ENCODE measurements at places on chromosomes 5 and 9.

GRCh38 chr5:105954341-105954740 is 1716.4 kb downstream of the EFNA5 start:
- DNase-seq = no peak

- no peak for DNase-seq
These were observed 14.4 kb downstream of the PMPCA start for GRCh38 chr9:136424750-136425362.

DNA sequence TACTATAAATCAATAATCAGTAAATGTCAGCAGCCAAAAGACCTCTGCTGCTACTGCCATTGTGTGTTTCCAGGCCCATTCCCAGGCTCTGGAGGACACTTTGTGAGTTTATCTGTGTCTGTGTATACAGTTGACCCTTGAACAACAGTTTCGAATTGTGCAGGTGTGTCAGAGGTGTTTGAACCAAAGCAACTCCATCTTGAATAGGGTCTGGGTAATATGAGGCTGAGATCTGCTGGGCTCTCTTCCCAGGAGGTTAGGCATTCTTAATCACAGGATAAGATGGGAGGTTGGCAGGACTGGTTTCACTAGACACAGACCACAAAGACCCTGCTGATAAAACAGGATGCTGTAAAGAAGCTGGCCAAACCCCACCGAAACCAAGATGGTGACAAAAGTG is 2.3 kb upstream of the TBCA start:
- no peak for DNase-seq

DNA sequence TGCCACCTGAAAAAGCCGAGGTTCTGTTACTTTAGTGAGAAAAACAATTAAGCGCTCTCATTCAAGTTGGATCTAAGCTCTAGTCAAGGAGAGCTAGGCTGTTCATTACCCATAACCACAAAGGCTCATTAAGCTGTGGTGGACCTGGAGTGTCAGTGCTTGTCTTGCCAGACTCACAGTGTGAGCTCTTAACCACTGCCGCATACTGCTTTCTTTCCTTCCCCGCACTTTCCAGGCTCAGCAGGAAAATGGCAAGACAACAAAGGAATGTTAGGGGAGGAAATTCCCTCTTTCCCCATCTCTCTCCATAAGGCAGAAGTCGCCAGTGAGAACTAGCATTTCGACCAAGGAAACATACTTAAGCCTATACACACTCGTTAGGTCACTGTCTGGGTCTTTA is 467.3 kb downstream of the ENC1 start:
- DNase-seq = no peak

- no peak for DNase-seq
These were observed 20.7 kb downstream of the ITGA1 start for GRCh38 chr5:52808316-52808901.

GRCh38 chr5:93930098-93930497 is 188.7 kb upstream of the POU5F2 start:
- no peak for DNase-seq

- no peak for DNase-seq
These were observed 353.5 kb downstream of the ADAMTS6 start for GRCh38 chr5:65128226-65128625.

GRCh38 chr9:633461-633860 is 208.0 kb upstream of the DMRT1 start:
- DNase-seq = no peak

DNA sequence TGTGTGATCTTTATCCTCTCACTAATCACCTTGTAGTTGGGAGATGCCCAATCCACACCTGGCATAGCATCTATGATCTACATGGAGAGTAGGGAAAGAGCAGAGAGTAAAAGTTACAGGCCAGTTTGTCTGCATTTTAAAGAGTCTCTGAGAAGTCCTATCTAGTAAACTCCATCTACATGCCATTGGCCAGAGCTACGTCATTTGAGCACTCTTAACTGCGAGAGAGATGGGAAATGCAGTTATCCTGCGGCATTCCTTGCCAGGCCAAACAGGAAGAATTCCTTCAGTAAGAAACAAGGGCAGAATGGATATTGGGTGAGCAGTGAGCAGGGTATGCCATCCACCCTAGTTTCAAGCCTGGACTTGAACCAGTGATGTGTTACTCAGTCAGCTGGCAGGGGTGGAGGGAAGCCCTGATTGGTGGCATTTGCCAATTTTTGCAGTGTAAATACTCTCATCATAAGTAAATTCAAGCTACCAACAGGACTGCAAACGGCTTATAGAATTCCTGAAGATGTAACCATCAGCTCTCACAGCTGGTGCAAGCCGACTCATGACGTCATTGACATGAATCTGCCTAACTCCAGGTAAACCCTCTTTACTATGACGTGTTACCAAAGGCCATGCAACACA is 156.8 kb upstream of the MSX2 start:
- no peak for DNase-seq

DNA sequence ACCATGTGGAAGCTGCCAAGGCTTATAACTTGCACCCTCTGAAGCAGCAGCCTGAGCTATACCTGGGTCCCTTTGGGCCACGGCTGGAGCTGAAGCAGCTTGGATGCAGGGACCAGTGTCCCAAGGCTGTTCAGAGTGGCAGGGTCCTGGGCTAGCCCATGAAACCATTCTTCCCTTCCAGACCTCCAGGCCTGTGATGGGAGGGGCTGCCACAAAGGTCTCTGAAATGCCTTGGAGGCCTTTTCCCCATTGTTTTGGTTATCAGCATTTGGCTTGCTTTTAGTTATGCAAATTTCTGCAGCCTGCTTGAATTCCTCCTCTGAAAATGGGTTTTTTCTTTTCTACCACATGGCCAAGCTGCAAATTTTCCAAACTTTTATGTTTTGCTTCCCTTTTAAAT is 433.7 kb upstream of the ACO1 start:
- DNase-seq = no peak

GRCh38 chr5:104800440-104801048 is 1238.0 kb upstream of the NUDT12 start:
- no peak for DNase-seq

GRCh38 chr5:39186722-39187539 is 32.4 kb downstream of the FYB1 start:
- no peak for DNase-seq

DNA sequence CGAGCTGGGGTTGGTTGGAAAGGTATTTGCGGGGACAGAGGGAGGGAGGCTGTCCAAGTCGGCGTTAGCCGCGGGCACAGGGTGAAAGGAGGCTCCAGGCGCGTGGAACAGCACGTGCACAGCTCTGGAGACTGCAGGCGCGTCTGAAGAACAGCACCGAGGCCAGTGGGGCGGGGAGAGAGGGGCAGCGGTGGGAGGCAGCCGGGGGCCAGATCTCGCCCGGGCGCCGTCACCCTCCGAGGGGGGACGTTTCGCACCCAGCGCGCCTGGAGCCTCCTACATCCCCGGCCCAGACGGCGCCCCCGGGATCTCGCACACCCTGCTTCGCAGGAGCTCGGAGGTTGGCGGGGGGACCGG is 79.6 kb downstream of the NTNG2 start:
- DNase-seq = no peak

GRCh38 chr9:131886826-131887225 is 146.9 kb upstream of the RAPGEF1 start:
- no peak for DNase-seq

- DNase-seq = no peak
These were observed 33.4 kb upstream of the PPP3R2 start for GRCh38 chr9:101628173-101628572.

DNA sequence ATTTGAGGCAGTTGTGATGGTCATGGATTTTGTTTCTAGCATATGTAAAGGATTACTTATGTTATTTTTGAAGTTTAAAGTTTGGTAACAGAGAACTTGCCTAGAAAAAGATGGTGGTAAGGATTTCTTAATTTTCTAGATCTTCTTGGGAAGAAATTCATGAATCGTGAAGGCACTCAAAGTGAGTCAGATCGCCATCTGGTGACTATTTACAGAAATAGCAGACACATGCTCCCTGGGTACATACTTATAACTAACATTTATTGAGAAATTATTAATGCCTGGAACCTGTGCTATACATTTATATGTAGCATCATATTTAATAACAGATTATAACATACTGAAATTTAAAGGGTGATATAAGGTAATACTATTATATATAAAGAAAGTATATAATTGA is 299.7 kb downstream of the IZUMO3 start:
- no peak for DNase-seq

- no peak for DNase-seq
These were observed 4.3 kb upstream of the LRRC14B start for GRCh38 chr5:187042-187431.

DNA sequence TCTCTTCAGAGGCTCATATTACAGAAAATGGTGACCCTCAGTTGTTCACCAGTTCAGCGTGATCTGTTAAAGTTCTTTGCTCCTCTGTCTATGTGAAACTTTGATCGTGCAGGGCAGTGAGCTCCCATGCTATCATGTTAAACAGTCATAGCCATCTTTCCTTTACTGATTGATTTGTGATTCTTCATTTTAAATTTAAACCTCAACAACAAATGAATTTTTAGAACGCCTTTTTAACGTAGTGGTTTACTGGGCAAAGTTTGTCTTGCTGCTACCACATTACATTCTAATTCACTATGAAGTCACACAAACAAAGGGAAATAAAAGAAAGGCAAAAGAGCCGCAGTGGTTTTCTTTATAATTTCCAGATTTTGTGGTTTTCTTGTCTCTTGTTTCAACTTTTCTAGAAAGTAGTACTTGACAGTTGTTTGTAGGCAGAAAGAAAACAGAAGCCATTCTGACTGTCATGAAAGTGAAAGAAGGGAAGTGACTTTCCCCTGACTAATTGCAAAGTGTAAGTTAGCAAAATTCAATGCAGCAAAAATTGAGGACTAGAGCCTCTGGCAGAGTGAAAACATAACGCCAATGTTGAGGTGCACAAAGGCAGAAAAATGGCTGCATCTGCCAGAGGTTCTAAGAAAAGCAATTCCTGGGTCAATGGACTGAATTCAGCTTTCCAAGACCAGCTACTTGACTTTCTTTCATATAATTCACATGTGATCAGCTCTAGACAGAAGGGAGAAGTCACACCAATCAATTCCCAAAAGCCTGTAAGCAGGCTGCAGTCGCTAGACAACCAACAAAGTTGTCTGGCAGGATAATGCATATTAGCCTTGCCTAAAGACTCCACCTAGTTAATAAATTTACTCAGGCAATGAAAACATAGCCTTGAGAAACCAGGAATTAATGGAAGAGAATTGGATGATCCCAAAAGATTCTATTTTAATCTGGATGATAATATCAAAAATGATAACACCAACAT is 7.1 kb upstream of the IFNA6 start:
- no peak for DNase-seq

DNA sequence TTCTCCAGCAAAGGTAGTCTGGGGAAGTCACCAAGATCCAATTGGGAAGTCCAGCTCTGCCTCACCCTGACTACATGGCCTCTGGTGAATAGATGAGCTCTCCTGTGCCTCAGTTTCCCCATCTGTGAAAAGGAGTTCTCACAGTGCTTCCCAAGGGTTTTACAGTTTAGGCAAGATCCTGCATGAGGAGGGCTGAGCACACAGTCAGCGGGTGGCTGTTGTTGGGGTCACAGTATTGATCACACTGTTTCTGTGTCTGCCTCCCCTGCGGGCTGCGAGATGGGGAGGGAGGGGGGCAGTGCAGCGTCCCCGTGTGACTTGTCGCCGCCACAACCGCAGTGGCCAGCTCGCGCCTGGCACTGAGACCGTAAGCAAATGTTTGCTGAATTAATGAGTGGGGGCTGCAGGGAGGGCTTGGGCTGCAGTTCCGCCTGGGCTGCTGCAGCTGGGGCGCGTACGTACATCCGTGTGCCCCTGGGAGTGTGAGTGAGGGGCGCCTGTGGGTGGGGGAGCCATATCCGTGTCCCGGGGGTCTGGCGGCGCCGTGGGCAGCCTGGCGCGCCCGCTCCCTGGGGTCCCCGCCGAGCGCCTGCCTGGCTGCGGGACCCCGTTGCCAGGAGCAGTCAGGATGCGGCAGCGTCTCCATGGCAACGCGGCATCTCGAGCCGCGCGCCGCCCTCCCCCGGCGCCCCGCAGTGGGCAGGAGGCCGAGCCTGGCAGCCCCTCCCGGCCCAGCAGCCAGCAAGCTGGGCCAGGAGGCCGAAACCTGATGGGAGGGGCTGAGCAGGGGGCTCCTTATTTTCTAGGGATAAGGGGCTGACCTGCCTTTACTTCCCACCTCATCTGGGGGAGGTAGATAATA is 31.4 kb upstream of the PSD2 start:
- DNase-seq = peak; percentile 14
